ENCODE measurements at places on chromosomes 4 and X.

DNA sequence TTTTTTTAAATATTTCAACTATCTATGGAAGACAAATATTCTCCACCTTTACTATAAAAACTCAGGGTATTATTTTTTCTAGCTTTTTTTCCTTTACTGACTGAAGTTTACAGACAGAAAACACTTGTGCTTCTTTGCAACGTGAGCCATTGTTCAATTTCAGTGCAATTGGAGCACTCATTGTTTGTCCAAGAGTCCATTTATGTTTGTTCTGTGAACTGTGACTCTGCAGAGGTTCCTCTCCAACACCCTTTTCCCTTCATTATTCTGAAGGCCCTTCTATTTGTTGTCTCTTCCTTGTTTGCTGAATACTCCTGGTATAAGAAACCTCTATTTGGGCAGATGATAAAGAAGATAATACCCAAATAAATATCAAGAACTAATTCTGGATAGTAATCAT is 37.4 kb downstream of the DAPP1 start:
- no peak for DNase-seq

DNA sequence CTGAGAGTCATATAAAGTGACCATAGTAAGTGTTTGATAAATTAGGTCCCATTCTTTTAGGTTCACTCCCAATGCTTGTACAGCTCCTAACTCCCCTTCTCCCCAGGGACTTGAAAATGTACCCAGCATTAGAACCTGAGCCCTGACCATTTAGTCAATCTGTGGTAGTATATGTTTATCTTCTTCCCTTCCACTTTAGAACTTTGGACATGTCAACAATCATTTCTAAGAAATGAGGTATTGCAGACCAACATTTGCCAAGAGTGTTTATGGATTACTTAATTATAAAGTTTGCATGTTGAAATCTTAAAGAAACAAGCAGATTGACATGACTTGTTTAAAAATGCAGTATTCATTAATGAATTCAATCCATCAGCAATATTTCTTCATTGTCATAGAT is 26.0 kb downstream of the AFM start:
- no peak for DNase-seq

GRCh38 chrX:12309040-12309743 is 170.9 kb downstream of the FRMPD4 start:
- DNase-seq: no peak

DNA sequence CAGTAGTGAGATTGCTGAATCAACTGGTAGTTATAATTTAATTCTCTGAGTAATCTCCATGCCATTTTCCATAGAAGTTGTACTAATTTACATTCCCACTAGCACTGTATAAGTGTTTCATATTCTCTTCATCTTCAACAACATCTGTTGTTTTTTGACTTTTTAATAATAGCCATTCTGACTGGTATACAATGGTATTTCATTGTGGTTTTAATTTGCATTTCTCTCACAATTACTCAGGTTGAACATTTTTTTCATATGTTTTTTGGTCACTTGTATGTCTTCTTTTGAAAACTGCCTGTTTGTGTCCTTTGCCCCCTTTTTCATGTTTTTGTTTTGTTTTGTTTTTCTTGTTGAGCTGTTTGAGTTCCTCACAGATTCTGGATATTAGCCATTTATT is 880.2 kb downstream of the RAPGEF2 start:
- DNase-seq: no peak
